ENCODE measurements at places on chromosomes 2 and 18.
A peak's percentile ranks its signal among the peaks of the same experiment; 100 is the strongest.

GRCh38 chr2:109459485-109459884, 154.3 kb downstream of the SEPTIN10 start:
- no peak for DNase-seq

DNA sequence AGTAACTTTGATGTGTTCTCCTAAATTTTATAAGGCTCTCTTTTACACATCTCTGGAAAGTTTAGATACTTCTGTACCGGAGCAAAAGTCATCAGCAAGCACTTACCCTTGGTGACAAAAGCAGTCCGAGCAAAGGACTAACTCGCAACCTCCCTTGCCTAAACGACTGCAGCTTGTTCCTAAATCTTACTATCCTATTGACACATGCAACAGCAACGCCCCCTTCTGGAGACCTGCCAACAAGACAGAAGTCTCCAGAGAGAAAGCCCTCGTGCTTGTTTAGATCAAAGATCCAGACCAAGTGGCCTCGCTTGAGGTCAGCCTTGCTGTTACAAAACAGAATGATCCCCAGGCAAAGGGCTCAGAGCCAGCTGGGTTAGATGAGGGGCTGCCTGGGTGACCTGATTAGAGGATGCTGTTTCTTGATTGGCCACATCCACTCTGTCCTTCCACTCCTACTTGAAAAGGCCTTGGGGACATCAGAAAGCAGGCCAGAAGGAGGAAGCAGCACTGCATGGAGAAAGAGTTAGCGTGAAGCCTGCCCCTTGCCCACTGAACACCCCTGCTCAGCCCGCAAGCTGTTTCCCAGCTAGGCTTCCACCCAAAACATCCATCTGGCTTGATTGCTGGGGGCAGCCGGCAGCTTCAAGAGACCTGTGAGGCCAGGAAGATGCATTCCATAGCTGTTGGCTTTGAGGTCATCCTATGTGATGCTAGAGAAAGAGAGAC, 94.3 kb downstream of the HNRNPLL start:
- peak; percentile 38 for DNase-seq

GRCh38 chr18:26052505-26052904, 37.9 kb downstream of the SS18 start:
- DNase-seq: no peak

DNA sequence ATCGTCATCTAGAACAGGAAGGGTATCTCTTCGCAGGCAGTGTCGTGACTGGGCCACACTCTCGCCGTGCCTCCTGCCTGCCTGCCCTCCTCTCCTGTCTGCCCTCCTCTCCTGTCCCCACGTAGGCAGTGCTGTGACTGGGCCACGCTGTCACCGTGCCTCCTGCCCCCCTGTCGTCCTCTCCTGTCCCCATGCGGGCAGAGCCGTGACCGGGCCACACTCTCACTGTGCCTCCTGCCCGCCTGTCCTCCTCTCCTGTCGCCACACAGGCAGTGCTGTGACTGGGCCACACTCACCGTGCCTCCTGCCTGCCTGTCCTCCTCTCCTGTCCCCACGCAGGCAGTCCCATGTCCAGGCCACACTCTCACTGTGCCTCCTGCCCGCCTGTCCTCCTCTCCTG, 51.4 kb downstream of the ZNF236 start:
- DNase-seq: no peak

GRCh38 chr2:26778507-26778906, 7.3 kb upstream of the CENPA start:
- DNase-seq: no peak

DNA sequence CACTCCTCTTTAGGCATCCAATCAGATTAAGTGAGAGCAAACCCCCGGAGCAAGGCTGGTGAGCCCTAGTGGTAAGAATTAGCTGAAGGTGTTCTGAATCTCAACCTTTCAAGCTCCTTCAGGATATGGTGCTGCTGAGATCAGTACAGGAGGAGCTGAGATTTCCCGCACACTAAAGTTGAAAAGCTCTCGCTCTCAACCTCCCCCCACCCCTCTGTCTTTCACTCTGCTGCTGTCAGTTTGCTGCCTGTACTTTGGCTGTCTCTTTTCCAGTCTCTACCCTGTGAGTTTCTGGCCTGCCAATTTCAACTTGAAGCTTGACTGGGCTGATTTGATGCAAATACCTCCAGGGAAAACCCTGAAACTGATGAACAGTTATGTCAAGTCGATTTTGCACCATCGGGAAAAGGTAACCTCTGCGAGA, 15.7 kb downstream of the ZEB2 start:
- no peak for DNase-seq

DNA sequence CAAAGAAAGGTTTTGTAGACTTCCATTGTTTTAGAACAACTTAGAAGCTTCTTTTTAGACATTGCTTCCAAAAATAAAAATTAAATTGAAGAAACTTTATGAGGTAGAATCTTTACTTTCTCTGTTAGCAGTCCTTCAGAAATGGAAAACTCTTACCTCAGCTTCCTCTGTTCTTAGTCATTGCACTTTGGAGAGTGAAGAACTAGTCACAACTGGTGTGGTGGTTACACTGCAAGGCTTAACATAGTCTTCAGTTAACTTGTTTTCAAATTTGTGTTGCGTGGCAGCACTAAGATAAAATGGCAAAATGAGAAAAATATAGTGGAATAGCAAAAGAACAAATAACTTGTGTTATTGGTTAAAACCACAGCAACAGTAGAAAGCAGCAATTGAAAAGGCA, 332.6 kb downstream of the KIAA1328 start:
- DNase-seq: no peak

DNA sequence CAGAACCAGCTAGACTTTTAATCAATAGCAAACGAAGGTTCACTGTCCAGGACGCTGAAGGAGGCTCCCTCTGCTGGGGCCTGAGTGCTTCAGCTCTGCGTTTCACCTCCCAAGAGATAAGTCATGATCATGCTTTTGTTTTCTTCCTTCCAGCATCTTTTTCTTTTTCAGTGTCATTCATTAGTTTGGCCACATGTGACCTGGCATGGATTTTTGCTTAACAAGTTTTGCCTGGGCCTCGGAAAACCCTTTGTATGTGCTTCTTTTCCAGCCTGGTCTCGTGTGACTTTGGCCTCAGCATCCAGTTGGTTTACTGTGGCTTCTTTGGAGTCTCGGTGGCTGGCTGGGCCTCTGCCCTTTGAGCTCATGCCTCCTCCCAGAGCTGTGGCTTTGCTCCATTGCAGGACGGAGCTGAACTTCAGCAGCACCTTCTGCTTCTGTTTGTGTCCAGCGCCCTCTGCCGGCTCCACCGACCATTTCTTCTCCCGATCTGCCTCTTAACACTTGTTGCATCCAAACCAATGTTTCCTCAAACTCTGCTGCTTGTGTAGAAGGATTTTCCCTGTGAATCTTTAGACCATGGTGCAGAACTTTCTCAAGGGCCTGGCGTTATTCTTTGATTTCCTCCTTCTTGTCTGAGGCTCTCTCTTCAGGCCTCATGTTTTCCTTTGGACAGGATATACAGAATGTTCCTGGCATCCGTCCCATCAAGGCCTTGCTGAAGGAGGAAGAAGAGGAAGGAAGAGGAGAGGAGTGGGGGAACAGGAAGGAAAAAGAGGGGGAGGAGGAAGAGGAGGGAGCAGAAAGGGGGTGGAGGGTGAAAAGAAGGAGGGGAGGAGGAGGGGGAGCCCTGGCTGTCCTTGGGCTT, 23.6 kb upstream of the HES6 start:
- DNase-seq: peak; percentile 59

GRCh38 chr2:118185210-118186109, 97.2 kb downstream of the INSIG2 start:
- peak; percentile 19 for DNase-seq

GRCh38 chr2:191889931-191890330, 43.0 kb upstream of the CAVIN2 start:
- no peak for DNase-seq

- no peak for DNase-seq
Measured at GRCh38 chr2:111990375-111990774, 64.7 kb upstream of the TMEM87B start.

- no peak for DNase-seq
Measured at GRCh38 chr2:145157036-145157675, 637.2 kb upstream of the ZEB2 start.

GRCh38 chr2:43070676-43071502, 155.5 kb downstream of the ZFP36L2 start:
- no peak for DNase-seq

- no peak for DNase-seq
Measured at GRCh38 chr2:129203331-129203730, 776.1 kb upstream of the RAB6C start.

DNA sequence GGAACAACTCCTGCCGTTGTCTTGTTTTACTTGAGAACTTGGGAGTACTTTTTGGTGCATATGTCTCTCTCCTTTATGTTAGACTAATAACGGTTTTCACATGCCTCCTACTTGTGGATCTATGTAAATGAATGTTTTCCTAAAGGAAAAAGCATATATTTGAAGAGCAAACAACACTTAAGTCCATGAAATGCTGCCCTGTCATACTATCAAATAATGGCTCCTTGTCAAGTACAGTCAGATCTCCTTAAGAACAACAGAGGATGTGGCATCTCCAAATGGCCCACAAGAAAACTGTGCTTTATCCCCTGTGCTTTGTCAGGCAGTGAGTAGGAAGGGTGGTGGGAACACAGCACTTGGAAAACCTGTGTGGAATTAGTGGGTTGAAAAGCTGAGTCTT, 198.2 kb downstream of the PTGR3 start:
- no peak for DNase-seq

DNA sequence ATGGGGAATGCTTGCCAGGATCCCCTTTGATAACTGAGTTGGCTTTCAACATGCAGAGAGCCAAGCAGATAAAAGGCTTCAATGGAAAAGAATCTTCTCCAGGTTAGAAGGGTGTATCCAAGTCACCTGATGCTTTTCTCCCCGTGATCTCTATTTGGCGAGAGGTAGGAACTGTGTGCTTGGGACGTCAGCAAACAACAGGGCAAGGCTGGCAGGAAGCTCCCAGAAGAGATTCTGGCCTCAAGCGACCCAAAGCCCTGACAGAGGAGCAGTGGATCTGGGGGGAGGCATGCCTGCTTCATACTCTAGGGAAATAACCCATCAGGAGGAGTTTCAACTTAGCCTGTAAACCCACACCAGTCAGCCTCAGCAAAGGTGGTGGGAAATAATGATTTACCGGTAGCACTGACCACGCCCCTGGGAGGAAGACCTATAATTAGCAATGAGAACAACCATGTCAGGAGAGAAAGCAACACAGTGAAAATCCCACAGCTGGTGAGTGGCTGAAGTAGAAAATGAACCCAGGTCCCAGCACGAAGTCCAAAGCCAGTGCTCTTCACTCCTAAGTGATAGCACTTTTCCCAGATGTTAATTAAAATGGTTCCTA, 76.3 kb upstream of the SEC11C start:
- no peak for DNase-seq

DNA sequence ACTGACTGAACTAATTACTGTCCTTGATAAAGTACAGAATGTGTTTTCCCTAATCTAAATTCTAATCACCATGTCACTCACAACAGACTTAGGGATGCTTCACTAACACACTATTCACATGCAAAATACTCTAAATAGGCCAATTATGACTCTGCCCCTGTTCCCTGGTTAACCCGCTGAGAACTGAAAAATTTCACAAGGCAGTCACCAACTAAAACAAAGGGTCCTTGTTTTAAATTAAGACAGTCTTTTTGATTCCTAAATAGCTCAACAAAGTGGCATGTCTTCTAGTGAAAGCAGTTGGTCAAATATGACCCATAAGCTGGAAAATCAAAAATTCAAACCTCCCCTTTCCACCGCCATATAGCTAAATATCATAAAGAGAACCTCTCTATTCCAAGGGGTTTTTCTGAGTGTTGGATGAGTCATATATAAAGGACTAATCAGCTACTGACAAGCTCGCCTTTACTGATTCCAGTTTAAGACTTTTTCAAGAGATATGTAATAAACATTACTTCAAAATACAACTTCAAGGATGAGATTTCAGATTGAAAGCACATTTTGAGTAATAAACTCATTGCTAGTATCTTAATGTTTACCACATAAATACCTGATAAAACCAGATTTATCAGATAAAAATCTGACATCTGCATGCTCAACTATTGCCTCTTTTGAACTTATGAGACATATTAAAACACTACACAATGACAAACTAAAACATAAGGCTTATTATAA, 235.8 kb downstream of the TCF4 start:
- no peak for DNase-seq

- no peak for DNase-seq
Measured at GRCh38 chr2:38444247-38444646, 67.2 kb upstream of the ATL2 start.

GRCh38 chr2:233142355-233142897, 82.3 kb downstream of the INPP5D start:
- no peak for DNase-seq

GRCh38 chr2:68811364-68811763, 59.8 kb downstream of the BMP10 start:
- DNase-seq: no peak

DNA sequence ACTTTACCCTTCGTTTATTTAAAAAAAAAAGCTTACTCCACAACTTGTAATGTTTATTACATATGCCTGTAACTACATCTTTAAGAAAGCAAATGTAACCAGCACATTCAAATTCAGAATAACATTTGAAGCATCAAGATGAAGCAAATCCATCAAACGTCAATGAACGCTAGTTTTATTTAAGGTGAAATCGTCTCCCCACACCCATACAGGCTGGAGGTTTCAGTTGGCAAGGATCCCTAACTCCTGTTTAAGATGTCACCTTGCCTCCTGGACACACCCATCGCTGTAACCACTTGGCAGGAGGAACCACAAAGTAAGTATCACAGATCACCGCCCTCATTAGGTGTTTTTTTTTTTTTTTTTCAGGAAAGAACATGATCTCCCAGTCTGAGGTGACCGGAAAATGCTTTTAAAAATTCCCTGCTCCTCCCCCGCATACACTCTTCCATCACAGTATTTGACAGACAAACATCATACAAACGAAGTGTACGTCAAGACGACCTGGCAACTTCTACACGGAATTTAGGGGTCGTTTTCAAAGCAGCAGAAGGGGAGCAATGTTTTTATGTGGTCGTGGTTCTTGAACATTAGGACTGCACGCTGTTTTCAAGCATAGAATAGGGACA, 19.7 kb upstream of the STPG4 start:
- peak; percentile 19 for DNase-seq

GRCh38 chr2:189255711-189256110, 76.2 kb upstream of the COL5A2 start:
- no peak for DNase-seq

- DNase-seq: no peak
Measured at GRCh38 chr2:8543383-8544170, 138.3 kb upstream of the ID2 start.

DNA sequence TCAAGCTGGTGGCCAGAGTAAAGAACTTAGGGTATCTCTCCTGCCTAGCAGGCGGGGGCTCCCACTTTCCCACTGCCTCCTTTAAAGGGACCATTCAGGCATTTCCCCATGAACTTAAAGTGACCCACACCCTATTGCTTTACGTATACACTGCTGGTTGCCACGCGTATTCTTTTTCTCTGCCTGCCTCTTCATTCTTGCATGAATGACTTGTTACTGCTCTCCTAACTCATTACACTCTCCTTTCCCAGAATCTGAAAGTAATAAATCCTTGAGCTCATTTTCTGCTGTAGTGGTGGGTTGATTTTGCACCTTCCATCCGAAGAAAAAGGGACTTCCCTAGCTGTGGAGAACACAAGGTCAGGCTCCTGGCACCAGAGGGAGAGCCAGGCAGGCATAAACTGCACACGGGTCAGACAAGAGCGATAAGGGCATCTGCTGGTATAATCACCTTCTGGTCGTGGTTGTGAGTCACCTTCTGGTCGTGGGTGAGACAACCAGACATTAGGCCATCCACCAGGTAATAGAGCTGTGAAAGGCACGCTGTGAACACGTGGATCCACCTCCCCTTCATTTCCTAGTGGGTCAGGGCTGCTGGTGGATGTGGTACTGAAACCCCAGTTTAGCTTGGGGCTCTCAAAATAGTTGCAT, 950.3 kb downstream of the SOCS6 start:
- no peak for DNase-seq

- DNase-seq: no peak
Measured at GRCh38 chr2:18171191-18172139, 293.0 kb downstream of the KCNS3 start.

Measured in stimulated activated naive CD4-positive, alpha-beta T cell (primary cell).